ENCODE measurements at places on chromosomes 1 and 21.

- DNase-seq, result no peak
Measured at GRCh38 chr1:9326596-9326995, 33.9 kb downstream of the SPSB1 start.

DNA sequence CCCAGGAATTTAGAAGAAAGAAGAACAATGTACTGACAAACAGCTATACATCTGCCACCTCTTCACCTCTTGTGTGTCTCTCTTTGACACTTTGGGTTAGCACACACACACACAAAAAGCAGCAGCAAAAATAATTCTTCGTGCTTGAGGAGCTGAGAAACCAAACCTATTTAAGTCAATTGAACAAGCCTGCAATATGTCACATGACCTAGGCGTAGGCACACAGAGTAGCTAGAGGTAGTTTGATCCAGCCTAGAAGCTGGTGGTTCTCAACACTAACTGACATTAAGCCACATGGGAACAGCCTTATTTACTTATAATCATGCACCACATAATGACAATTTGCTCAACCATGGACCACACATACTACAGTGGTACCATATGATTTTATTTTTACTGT is 32.3 kb downstream of the RRAGC start:
- no peak for DNase-seq

GRCh38 chr1:161200421-161200991 is 1.7 kb upstream of the ADAMTS4 start:
- no peak for DNase-seq

GRCh38 chr21:35426469-35426868 is 377.4 kb upstream of the RUNX1 start:
- no peak for DNase-seq

- DNase-seq, result no peak
Measured at GRCh38 chr1:220974431-220974830, 95.2 kb downstream of the HLX start.

- no peak for DNase-seq
Measured at GRCh38 chr1:86915737-86916235, 1.4 kb downstream of the HS2ST1 start.

DNA sequence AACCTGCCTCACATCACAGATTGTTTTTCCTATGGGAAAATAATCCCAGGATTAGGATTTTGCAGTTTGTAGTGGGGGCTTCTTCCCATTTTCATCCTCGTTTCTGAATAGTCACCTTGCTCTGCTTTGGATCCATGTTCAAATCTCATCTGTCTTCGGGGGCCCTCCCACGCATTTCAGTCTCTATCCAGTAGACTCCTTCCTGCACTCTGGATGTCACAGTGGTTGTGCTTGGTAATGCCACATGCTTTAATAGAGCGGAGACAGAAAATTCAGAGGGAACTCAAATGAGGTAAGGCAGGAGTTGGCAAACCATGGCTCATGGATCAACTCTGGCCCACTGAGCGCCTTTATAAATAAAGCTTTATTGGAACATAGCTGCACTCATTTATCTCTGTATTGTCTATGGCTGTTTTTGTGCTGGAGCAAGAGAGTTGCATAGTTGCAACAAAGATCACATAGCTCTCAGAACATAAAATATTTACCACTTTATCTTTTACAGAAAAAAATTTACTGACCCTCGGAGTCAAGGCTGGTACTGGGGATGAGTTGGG is 101.0 kb downstream of the SPATA46 start:
- no peak for DNase-seq

- DNase-seq, result no peak
Measured at GRCh38 chr1:63799307-63799706, 25.5 kb downstream of the ROR1 start.

- DNase-seq, result no peak
Measured at GRCh38 chr1:162283657-162284056, 93.0 kb downstream of the SPATA46 start.

GRCh38 chr1:236403905-236404696 is 10.0 kb downstream of the EDARADD start:
- no peak for DNase-seq

DNA sequence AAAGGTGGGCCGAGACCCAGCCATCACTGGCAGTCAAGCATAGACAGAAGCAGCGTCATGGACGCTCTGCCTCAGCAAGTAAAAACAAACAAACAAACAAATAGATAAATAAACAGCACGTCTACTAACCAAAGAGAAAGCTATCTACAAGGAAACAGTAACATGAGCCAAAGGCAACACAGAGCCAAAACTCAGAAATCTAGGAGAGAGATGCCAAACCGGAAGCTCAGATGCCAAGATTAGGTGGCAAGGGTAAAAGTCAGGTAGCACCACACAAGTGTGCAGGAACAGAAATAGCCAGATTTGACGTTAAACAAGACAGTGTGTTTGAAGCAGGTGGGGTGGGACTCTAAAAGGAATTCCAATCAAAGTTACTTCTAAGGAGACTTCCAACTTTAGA is 448.3 kb upstream of the NFIA start:
- no peak for DNase-seq

DNA sequence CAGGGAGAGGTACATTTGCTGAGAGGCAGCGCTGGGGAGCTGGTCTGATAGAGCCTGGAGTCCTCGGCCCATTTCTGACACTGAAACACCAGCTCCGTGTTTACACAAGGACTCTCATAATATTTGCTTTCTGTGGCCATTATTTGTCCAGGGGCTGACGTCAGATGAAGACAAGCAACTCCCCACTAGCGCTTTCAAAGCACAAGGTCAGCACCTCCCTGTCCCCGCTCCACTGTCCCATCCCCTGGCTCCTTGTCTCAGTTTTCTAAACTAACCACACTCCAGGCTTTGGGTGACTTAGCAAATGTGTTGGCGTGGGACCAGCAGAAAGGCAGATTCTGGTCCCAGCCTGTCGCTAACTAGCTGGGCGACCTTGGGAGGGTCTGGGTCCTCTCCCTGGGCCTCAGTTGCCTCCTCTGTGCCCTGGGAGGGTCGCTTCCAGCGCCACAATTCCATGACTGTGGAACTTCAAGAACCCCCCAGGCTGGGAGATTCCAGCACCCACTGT is 37.4 kb upstream of the ZBTB40 start:
- DNase-seq, result no peak

DNA sequence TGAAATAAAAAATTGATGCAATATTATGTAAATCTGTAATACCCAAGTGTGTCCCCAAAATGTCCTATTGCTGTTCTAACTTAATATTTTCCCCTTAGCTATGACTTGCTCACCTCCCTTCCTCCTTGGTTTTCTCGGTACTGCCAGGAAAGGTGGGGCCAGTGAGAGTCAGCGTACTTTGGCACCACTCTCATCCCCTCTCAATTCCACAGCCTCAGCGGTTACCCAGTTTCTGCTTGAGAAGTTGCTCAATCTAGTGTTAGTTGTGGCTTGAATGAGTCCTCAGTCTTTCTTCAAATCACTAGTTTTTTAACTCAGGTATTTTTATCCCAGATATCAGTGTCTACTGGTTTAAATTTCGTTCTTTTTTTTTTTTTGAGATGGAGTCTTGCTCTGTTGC is 32.3 kb downstream of the BCAS2 start:
- no peak for DNase-seq

- DNase-seq, result no peak
Measured at GRCh38 chr1:230772457-230773395, 25.5 kb downstream of the CAPN9 start.

- no peak for DNase-seq
Measured at GRCh38 chr1:230806552-230806951, 59.4 kb downstream of the CAPN9 start.

DNA sequence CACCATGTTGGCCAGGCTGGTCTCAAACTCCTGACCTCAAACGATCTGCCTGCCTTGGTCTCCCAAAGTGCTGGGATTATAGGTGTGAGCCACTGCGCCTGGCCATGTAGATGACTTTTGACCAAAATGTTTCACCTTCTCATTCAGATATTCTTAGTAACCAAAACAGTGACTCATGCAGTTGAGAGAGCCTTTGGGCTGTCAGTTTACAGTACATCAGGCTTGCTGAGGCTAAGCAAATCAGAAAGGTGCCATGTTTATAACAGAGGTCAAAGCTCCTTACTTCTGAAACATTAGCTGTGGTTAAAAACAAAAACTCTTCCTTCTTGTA is 21.0 kb downstream of the CNIH4 start:
- DNase-seq, result no peak

GRCh38 chr1:199279067-199279466 is 640.2 kb downstream of the PTPRC start:
- DNase-seq, result no peak

GRCh38 chr1:53959664-53960250 is 13.6 kb downstream of the LRRC42 start:
- DNase-seq, result peak; percentile 40

- no peak for DNase-seq
Measured at GRCh38 chr21:42839271-42840231, 39.8 kb downstream of the WDR4 start.

GRCh38 chr21:23471877-23472276 is 2135.4 kb downstream of the MRPL39 start:
- DNase-seq, result no peak

DNA sequence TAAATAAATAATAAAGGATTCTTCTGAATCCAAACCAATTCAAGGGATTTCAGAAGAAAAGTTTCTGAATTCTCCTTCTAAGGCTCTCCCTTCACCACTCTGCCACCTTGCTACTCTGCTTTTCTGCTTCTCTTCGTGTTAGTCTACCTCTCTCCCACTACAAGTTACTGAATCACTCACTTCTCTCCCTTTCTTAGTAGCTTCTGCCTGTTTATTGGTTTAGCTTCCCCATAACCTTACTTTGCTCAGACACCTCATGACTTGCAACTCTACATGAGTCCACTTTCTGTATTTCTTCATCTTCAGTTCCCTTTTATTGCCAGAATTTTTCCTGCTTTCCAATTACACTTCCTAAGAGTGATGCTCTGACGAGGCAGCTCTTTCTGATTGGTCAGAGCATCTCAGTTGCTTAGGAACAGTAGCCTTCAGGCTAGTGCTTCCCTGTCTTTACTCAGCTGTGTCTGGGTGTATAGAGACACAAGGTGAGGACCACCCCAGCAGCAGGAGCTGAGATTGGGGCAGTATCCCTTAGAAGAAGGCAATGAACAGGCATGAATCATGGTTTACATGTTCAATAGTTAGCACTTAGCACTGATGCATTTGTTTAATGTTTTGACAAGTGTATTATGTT is 144.6 kb downstream of the SLC30A10 start:
- DNase-seq, result no peak

DNA sequence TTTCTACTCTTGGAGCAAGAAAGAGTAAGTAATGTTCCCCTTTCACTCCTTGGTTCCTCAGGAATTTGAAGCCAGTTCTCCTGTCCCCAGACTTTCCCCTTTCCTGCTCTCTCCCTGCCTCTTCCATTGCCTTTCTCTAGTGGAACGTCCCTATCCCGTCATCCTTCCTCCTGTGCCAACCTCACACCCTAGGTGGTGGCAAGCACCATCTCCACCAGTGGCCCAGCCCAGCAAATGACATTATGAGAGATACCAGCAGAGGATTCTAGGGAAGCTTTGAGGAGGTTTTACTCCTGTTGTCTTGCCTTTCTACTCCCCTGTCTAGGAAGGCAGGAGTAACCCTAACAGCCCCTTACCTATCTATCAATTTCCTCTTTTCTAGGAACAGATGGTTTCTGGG is 8.1 kb upstream of the TACSTD2 start:
- no peak for DNase-seq

DNA sequence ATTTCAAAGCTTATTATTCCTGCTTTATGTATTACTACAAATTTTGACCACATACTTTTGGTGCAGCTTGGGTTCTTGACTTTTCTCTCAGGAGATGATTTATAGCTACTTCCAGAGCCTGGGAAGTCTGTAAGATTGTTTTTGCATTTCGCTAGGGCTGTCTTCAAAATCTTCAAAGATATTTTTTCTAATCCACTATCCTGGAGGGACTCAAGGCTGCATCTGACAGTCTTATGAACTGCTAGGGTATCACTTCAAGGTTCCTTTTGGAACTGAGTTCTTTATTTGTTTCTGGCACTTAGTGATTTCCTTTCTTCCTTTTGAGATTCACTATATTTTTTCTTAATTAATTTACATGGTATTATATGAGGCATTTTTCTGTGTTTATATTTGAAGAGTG is 90.0 kb upstream of the LYPLAL1 start:
- no peak for DNase-seq

DNA sequence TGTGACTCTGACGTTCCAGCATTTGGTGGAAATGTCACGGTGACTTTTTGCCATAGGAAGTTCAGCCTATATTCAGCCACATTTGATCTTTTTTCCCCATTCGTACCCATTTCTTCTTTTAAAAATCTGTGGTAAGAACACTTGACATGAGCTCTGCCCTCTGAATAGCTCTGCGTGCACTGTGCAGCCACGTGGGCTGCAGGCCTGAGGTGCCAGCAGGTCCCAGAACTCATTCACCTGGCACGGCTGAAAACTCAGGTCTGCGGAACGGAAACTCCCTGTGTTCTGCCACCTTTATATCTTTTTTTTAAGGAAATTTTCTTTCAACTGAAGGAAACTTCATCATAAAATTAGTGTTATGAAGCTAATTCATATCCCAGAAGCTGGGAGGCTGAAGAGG is 28.6 kb downstream of the CEP104 start:
- no peak for DNase-seq

GRCh38 chr1:60878323-60878722 is 204.0 kb upstream of the NFIA start:
- DNase-seq, result no peak

- no peak for DNase-seq
Measured at GRCh38 chr21:29904359-29905282, 35.2 kb downstream of the GRIK1 start.

DNA sequence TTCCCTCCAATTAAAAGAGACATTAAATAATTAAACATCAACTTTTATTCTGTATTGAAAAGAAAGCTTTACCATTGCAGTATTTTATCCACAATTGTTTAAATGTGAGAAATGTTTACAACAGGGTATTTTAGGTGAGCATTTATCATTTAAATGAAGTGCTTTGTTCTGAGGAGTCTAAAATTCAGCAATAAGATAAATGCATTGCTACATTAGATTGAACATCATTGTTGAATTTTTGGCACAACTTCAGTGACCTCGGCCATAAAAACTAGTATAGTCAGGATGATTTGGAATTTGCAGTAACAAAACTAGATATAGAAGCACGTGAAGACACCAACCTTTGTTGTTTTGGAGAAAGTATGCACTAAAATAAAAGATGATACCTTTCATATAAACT is 692.9 kb downstream of the USP25 start:
- no peak for DNase-seq

DNA sequence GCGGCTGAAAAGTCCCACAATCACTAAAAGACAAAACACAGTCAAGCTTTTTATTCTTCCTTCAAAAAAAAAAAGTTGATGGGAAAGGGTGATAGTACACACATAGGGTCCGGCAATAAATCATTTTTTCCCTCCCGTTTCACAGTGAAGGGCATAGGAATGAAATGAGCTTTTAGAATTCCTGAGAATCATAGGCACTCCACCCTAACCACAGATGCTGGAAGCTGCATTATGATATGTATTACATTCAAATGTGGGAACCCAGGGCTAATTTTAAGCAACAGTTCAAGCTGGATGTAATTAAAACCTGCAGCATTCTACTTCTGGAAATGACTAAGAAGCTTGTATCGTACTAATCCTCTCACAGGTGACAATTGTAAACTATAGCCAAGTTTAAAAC is 75.7 kb upstream of the KCNJ15 start:
- no peak for DNase-seq

- no peak for DNase-seq
Measured at GRCh38 chr1:162943622-162944021, 82.6 kb upstream of the CCDC190 start.

Data from T-helper 1 cell (primary cell).